ENCODE measurements at places on chromosomes 4 and X.

DNA sequence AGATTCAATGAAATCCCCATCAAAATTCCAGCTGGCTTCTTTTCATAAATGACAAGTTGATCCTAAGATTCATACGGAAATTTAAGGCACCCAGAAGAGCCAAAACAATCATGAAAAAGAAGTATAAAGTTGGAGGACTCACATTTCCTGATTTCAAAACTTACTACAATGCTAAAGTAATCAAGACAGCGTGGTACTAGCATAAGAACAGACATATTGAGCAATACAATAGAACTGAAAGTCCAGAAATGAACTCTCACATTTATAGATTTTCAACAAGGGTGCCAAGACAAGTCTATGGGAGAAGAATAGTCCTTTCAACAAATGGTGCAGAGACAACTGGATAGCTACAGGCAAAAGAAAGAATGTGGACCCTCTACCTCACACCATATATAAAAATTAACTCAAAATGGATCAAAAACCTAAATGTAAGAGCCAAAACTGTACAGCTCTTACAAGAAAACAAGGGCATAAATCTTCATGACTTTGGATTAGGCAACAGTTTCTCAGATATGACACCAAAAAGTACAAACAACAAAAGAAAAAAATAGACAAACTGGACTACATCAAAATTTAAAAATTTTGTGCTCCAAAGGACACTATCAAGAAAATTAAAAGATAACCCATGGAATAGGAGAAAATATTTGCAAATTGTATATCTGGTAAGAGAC, 28.5 kb downstream of the SASH3 start:
- H3K27ac ChIP-seq, result no peak overlapping the region
- peaks cover 16% of the 10 kb centered on the region for H3K36me3 ChIP-seq
- H3K27me3 ChIP-seq, result no peaks in the 10 kb centered on the region
- DNase-seq, result no peak
- H3K4me3 ChIP-seq, result peak overlapping the region; percentile 44

- no peaks in the 10 kb centered on the region for H3K27me3 ChIP-seq
- no peak for DNase-seq
- H3K36me3 ChIP-seq, result no peaks in the 10 kb centered on the region
- no peaks in the 10 kb centered on the region for H3K4me1 ChIP-seq
Measured at GRCh38 chrX:148495176-148495575, 5.2 kb upstream of the AFF2 start.

DNA sequence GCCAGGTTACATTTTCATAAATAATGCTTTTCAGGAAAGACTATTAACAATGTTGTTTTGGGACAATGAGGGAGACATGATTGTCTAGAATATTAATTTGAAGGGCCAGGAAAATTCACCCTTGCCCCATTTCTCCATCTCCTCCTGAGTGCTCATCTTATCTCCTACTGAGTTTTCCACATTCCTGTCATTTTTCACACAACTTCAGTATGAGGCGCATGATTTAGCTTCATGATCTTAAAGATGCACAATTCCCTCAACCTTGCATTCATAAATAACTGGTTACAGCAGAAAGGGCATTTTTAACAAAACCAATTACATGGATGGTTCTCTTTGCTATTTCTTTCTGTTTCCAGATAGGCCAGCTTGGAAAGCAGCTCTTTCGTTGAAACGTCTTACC, 1699.2 kb upstream of the IGFBP7 start:
- no peak for DNase-seq
- no peaks in the 10 kb centered on the region for H3K4me1 ChIP-seq
- H3K36me3 ChIP-seq, result no peaks in the 10 kb centered on the region
- H3K4me3 ChIP-seq, result no peak overlapping the region

- DNase-seq, result no peak
- H3K36me3 ChIP-seq, result no peaks in the 10 kb centered on the region
- no peak overlapping the region for H3K4me3 ChIP-seq
- H3K4me1 ChIP-seq, result no peaks in the 10 kb centered on the region
Measured at GRCh38 chrX:152601848-152602616, 35.7 kb upstream of the GABRQ start.

DNA sequence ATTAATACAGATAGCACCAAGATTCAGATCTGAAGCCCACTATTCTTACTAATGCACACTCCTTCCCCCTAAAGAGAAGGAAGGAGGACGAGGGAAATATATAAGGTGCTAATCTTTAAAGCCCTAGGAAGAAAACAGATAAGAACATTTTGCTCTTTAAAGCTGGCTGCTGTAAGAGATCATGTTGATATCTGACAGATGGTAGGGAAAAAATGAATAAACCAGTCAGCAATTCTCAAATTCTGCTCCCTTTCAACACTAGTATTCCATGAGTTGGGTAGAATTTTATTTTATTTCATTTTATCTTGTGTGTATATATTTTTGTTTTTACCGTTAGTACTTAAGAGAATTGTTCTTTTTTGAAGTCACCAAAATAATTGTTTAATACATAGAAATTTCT, 19.2 kb downstream of the OTC start:
- no peaks in the 10 kb centered on the region for H3K27me3 ChIP-seq
- no peak overlapping the region for H3K27ac ChIP-seq
- no peak overlapping the region for H3K4me3 ChIP-seq

GRCh38 chrX:29890646-29891200, 324.6 kb upstream of the MAGEB2 start:
- no peak overlapping the region for H3K4me3 ChIP-seq
- no peak for DNase-seq
- H3K27me3 ChIP-seq, result no peaks in the 10 kb centered on the region

- no peaks in the 10 kb centered on the region for H3K36me3 ChIP-seq
- no peak overlapping the region for H3K4me3 ChIP-seq
- no peak overlapping the region for H3K27ac ChIP-seq
Measured at GRCh38 chr4:76607846-76608245, 172.8 kb downstream of the SHROOM3 start.

DNA sequence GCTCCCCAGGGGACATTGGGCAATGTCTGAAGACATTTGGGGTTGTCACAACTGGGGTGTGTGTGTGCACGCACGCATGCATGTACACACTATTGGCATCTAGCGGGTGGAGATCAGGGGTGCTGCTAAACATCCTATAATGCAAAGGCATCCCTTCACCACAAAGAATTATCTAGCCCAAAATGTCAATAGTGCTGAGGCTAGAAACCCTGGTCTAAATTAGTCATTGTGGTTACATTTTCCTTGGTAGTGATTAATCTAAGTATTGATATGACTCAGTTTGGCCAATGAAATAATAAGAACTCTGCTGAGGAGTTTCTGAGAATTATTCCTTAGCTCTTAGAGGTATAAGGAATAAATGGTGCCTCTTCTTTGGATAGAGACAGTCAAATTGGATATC, 200.2 kb downstream of the CLCN4 start:
- no peaks in the 10 kb centered on the region for H3K4me1 ChIP-seq
- H3K4me3 ChIP-seq, result no peak overlapping the region

DNA sequence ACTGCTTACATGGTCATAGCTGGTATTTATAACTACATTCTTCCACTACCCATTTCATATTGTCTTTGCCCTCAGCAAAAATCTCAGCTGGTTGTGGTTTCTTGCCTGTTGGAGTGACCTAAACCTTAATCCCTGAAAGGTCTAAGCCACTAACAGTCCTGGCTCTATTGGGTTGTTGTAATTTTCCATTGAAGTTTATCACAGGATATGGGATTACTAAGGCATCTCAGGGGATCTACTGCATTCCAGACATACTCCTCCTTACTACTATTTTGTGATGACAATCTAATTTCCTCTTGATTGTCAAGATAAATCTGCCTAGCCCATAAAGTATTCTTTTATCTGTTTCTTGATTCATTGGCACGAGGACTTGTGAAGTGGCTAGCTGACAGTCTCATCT, 6.2 kb upstream of the OSTC start:
- H3K27ac ChIP-seq, result no peak overlapping the region
- H3K4me1 ChIP-seq, result no peaks in the 10 kb centered on the region
- H3K27me3 ChIP-seq, result no peaks in the 10 kb centered on the region
- H3K36me3 ChIP-seq, result no peaks in the 10 kb centered on the region

DNA sequence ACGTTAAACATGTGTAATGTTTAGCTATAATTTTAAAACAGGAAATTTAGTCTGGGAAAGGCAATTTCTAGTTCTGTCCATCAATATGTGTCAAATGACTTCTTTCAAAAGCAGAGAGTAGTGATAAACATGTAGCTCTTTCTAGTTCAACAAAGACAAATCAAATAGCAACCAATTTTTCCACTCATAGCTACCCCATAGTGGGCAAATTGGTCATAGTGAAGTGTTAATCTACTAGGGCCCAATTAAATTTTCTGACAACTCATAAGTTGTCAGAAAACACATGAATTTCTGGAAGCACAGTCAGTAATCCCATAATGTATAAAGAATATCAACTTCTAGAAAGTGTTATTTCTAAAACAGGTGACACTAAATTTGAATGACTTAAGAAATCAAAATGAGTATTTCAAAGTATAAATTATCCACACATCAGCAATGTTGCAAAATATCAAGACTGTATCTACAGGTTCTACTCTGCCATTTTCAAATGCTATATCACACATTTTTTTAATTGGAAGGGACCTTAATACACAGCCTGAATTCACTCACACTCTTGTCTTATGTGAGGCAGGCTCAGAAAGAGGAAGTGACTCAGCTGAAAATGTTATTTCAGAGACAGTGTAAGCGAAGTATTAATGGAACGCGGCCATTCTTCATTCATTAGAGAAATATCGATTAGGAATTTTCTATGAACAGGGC, 7.7 kb downstream of the OCIAD2 start:
- peaks cover 85% of the 10 kb centered on the region for H3K36me3 ChIP-seq
- peaks cover 18% of the 10 kb centered on the region for H3K4me1 ChIP-seq
- H3K4me3 ChIP-seq, result peak overlapping the region; percentile 32
- peak overlapping the region; percentile 62 for H3K27ac ChIP-seq
- DNase-seq, result no peak

DNA sequence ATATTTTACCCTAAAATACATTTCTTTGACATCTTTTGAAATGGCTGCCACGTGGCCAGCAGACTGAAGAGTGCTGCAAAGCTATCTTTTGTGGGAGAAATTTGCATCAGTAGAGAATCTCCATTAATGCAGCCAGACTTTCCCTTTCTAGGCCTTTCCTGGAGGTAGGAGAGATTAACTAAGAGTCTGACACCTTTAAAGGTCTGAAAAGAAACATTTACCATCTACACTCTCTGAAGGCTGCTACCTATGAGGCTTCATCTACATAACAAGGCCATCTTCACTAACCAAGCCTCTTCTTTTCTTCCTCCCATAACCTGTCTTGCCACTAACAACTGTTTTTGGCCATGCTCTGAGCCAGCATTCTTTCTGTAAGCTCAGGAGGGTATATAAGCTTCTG, 17.8 kb upstream of the SPRY1 start:
- no peaks in the 10 kb centered on the region for H3K4me1 ChIP-seq
- no peak overlapping the region for H3K4me3 ChIP-seq
- peaks cover 9% of the 10 kb centered on the region for H3K27me3 ChIP-seq
- no peaks in the 10 kb centered on the region for H3K36me3 ChIP-seq
- no peak overlapping the region for H3K27ac ChIP-seq

DNA sequence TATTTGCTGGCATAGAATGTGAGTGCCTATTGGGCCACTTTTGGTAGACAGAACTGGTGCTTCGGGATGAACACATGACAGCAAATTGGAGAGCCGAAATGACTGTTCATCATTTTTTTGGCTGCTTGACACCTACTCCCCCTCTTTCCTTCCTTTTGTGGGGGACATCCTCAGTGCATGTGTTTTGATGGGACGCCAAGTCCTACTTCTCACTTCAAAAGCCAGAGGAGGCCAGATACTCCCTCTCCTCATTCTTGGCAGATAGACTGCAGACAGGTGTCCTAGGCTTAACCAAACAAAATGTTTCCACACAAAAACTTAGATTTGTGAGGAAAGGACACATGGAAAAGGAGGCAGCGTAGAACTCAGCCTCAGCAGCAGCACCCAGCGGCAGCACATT, 62.4 kb downstream of the DCHS2 start:
- H3K36me3 ChIP-seq, result no peaks in the 10 kb centered on the region
- peaks cover 29% of the 10 kb centered on the region for H3K27me3 ChIP-seq
- H3K27ac ChIP-seq, result no peak overlapping the region
- H3K4me3 ChIP-seq, result no peak overlapping the region

- peaks cover 19% of the 10 kb centered on the region for H3K4me1 ChIP-seq
- H3K36me3 ChIP-seq, result peaks cover 3% of the 10 kb centered on the region
- H3K27me3 ChIP-seq, result no peaks in the 10 kb centered on the region
- DNase-seq, result peak; percentile 57
- peak overlapping the region; percentile 59 for H3K4me3 ChIP-seq
- no peak overlapping the region for H3K27ac ChIP-seq
Measured at GRCh38 chr4:985123-985830, 1.6 kb upstream of the IDUA start.

- H3K27me3 ChIP-seq, result no peaks in the 10 kb centered on the region
- DNase-seq, result no peak
- no peaks in the 10 kb centered on the region for H3K36me3 ChIP-seq
- H3K4me1 ChIP-seq, result no peaks in the 10 kb centered on the region
- no peak overlapping the region for H3K27ac ChIP-seq
Measured at GRCh38 chrX:48028091-48028490, 21.3 kb downstream of the SPACA5 start.

DNA sequence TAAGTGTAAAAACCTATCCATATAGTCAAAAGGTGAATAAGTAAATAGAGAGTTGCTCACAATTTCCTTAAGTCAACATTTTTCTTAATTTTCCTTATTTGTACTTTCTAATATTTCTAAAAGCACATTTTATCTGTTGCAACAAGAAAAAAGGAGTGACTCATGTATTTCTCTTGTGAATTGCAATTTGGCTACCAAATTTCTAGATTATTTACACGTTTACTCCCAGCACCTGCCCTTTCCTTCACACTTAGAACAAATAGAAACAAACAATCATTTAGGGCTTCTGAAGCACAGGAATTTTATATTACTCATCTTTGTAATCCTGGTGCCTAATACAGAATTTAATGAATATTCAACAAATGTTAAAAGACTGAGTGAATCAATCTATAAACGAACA, 22.2 kb downstream of the BTC start:
- H3K36me3 ChIP-seq, result no peaks in the 10 kb centered on the region
- H3K27ac ChIP-seq, result no peak overlapping the region
- no peaks in the 10 kb centered on the region for H3K4me1 ChIP-seq

DNA sequence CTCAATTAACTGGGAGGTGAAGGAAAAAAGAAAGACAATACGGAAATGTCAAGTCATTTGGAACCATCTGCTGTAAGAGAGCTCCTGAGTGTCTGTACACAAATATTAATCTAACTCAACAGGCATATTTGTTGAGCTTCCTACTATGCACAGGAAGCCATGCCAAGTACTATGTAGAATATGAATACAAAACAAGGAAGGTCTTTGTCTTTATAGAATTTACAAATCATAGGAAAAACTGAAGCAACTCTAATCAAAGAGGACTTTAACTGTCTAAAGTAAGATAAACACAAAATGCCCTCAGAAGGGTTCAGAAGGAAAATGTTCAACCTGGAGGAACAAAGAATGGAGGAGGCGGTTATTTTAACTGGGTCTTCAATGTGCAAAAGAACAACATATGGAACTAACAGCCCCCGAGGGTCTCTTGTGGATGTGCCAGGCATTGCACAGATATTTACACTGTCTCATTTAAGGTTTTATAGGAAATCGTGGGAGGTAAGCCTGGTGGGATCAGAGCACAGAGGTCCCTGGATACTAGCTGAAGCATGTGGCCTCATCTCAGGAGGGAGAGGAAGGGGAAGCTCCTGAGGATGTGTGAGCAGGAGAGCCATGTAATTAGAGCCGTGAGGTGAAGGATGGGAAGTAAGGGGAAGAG, 5.8 kb downstream of the FAM114A1 start:
- DNase-seq, result no peak
- H3K36me3 ChIP-seq, result no peaks in the 10 kb centered on the region
- no peak overlapping the region for H3K27ac ChIP-seq
- H3K4me3 ChIP-seq, result no peak overlapping the region

All from activated B cell treated with CpG ODN at 0.5 μM for 24 hours (primary cell).